ENCODE measurements at places on chromosomes 6 and 20.
A peak's percentile ranks its signal among the peaks of the same experiment; 100 is the strongest.

- DNase-seq, result no peak
- no peak overlapping the region for H3K4me3 ChIP-seq
- peaks cover 13% of the 10 kb centered on the region for H3K27me3 ChIP-seq
- no peak overlapping the region for H3K27ac ChIP-seq
Measured at GRCh38 chr6:47152666-47153403, 110.7 kb upstream of the ADGRF1 start.

DNA sequence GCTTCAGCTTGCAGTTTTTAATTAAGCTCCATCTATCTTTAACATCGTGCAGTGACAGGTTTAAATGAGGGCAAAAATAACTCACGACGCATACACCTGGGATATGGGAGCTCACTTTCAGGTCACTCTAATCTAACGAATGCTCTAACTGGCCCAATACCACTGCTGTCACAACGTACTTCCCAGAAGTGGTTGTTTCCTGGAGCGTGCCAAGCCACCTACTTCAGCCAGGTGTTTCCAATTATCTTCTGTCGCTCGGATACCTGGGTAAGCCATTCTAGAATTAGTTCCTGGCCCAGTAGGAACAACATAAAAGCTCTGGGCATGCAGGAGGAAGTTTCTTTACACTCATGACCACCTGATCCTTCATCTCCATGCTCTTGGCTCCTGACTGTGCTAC is 147.4 kb downstream of the FOXC1 start:
- no peaks in the 10 kb centered on the region for H3K4me1 ChIP-seq
- H3K36me3 ChIP-seq, result no peaks in the 10 kb centered on the region
- no peaks in the 10 kb centered on the region for H3K27me3 ChIP-seq
- no peak overlapping the region for H3K27ac ChIP-seq

DNA sequence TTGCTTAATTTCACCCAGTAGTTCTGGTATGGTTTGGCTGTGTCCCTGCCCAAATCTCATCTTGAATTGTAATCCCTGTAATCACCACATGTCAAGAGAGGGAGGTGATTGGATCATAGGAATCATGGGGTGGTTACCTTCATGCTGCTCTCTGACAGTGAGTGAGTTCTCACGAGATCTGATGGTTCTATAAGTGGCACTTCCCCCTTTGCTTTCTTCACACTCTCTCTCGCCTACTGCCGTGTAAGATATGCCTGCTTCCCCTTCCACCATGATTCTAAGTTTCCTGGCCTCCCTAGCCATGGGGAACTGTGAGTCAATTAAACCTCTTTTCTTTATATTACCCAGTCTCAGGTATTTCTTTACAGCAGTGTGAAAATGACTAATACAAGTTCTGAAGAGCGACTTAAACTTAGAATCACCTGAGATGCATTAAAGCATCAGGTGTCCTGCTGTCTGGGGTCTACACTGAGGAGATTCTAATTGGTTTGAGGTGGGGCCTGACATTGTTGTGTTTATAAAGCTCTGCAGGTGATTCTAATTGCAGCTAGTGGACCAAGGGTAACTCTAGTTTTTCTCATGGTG is 82.1 kb upstream of the DTNBP1 start:
- H3K4me3 ChIP-seq, result no peak overlapping the region
- no peaks in the 10 kb centered on the region for H3K27me3 ChIP-seq
- DNase-seq, result no peak
- H3K27ac ChIP-seq, result no peak overlapping the region
- no peaks in the 10 kb centered on the region for H3K4me1 ChIP-seq
- no peaks in the 10 kb centered on the region for H3K36me3 ChIP-seq

GRCh38 chr6:16216501-16217155 is 21.8 kb upstream of the GMPR start:
- no peak for DNase-seq
- H3K27me3 ChIP-seq, result peaks cover 50% of the 10 kb centered on the region
- peak overlapping the region; percentile 68 for H3K27ac ChIP-seq
- no peak overlapping the region for H3K4me3 ChIP-seq

DNA sequence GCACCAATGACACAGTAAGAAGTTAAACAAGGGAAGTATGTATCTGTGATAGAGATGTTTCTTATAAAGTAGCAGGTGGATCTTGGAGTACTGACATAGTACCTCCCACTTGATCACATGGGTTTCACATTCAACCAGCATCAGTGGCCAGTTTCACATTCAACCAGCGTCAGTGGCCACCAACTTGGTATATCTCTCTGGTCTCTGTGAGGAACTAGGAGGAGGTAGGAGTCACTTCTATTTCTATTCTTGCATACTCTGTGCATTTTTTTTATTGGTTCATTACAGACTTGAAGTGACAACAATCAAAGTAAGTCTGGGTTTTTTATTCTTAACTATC is 200.3 kb upstream of the SIM1 start:
- H3K27me3 ChIP-seq, result no peaks in the 10 kb centered on the region
- H3K4me1 ChIP-seq, result peaks cover 4% of the 10 kb centered on the region
- H3K36me3 ChIP-seq, result peaks cover 3% of the 10 kb centered on the region
- no peak for DNase-seq
- no peak overlapping the region for H3K4me3 ChIP-seq

- no peaks in the 10 kb centered on the region for H3K4me1 ChIP-seq
- no peak overlapping the region for H3K27ac ChIP-seq
- H3K36me3 ChIP-seq, result peaks cover 7% of the 10 kb centered on the region
- no peak overlapping the region for H3K4me3 ChIP-seq
- no peaks in the 10 kb centered on the region for H3K27me3 ChIP-seq
Measured at GRCh38 chr6:35078896-35079295, 62.2 kb downstream of the TCP11 start.

GRCh38 chr6:79862126-79862525 is 85.2 kb downstream of the ELOVL4 start:
- H3K36me3 ChIP-seq, result no peaks in the 10 kb centered on the region
- no peaks in the 10 kb centered on the region for H3K4me1 ChIP-seq
- no peaks in the 10 kb centered on the region for H3K27me3 ChIP-seq
- no peak overlapping the region for H3K4me3 ChIP-seq
- DNase-seq, result no peak

DNA sequence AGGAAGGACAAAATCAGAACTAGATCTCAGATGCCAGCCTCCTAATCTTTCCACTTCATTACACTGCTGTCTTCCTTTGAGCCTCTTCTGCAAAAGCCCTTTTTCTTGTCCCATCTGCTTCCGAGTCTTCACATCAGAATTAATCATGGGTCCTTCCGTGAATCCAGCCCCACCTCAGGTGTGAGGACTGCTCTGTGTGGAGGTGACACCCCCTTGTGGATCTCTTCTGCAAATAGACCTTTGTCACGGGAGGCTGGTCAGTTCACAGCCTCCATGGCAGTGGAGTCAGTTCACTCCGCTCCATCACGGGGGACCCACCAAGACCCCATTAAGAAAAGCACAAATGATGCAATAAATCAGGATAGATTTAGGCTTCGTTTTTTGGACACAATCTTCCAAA is 171.1 kb downstream of the ADAT2 start:
- H3K27ac ChIP-seq, result no peak overlapping the region
- H3K4me3 ChIP-seq, result no peak overlapping the region
- no peaks in the 10 kb centered on the region for H3K27me3 ChIP-seq
- DNase-seq, result no peak
- no peaks in the 10 kb centered on the region for H3K4me1 ChIP-seq

DNA sequence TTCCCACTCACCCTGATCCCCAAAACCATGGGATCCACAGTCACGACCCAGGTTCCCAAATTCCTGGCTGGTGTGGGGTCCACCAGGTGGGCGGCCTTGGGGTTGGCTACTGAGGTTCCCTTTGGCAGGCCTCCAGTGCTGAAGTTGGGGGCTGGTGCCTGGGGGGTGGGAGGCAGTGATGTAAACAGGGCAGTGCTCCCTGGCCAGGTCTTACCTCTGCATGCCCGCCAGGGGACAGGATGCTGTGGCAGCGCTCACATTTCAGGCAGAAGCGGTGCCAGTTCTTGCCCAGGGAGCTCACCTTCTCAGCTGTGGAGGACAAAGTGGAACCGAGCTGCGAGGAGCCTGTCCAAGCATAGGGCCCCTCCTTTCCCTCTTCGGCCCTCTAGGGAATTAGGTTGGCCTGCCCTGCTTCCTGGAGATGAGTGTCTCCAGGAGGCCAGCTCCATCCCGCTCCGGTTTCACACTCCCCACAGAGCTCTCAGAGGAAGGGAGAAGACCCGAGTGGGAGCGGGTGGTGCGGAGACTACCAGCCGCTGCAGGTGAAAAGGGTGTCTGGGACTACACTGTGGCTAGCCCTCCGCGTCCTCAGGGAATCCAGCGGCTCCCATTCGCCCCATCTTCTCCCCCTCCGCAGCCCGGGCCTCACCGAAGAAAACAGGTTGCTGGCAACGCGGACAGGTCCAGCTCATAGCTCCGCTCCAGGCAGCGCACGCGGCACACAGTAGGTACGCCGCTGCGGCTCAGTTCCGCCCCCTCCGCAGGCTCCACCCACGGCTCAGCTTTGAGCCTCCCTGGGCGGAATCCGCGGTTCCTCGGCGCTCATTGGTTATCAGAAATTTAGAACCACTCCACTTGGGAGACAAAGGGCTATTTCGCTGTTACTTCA is at the start of gene CRIP3:
Gene CRIP3, minus strand, starts transcription at position 726 of the 889 bp plus-strand sequence. Its CDS starts 34 bp downstream, at position 692.
- H3K4me3 ChIP-seq, result peak within 1 kb of the TSS; percentile 74
- H3K36me3 ChIP-seq, result no peaks in the 10 kb centered on the region
- H3K27me3 ChIP-seq, result peaks cover 17% of the 10 kb centered on the region

- peak overlapping the region; percentile 56 for H3K27ac ChIP-seq
- H3K27me3 ChIP-seq, result no peaks in the 10 kb centered on the region
- no peak overlapping the region for H3K4me3 ChIP-seq
- DNase-seq, result no peak
- H3K4me1 ChIP-seq, result peaks cover 22% of the 10 kb centered on the region
Measured at GRCh38 chr20:53635221-53635620, 41.6 kb upstream of the ZNF217 start.

- H3K4me3 ChIP-seq, result no peak overlapping the region
- H3K36me3 ChIP-seq, result peaks cover 4% of the 10 kb centered on the region
- H3K27me3 ChIP-seq, result peaks cover 10% of the 10 kb centered on the region
- no peak for DNase-seq
- H3K4me1 ChIP-seq, result no peaks in the 10 kb centered on the region
Measured at GRCh38 chr6:135268740-135269139, 87.6 kb downstream of the MYB start.

DNA sequence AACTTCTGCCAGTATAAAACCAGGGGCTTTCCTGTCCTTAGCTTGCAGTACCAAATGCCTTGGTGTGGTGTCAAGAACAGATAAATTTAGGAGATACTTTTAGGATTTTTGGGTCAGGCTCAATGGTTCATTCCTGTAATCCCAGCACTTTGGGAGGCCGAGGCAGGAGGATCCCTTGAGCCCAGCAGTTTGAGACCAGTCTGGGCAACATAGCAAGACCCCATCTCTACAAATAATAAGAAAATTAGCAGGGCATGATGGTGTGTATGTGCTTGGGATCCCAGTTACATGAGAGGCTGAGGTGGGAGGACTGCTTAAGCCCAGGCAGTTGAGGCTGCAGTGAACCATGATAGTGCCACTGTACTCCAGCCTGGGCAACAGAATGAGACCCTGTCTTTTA is 3.2 kb upstream of the ZBTB12 start:
- no peak overlapping the region for H3K4me3 ChIP-seq
- peaks cover 16% of the 10 kb centered on the region for H3K36me3 ChIP-seq
- DNase-seq, result no peak
- peaks cover 19% of the 10 kb centered on the region for H3K27me3 ChIP-seq
- H3K4me1 ChIP-seq, result peaks cover 9% of the 10 kb centered on the region

GRCh38 chr6:54730767-54731630 is 115.6 kb upstream of the FAM83B start:
- no peaks in the 10 kb centered on the region for H3K27me3 ChIP-seq
- no peak overlapping the region for H3K4me3 ChIP-seq
- DNase-seq, result no peak
- peaks cover 5% of the 10 kb centered on the region for H3K36me3 ChIP-seq

GRCh38 chr20:1669304-1669703 is 11.7 kb upstream of the SIRPG start:
- H3K27me3 ChIP-seq, result no peaks in the 10 kb centered on the region
- H3K36me3 ChIP-seq, result no peaks in the 10 kb centered on the region
- no peak for DNase-seq
- H3K27ac ChIP-seq, result no peak overlapping the region
- no peak overlapping the region for H3K4me3 ChIP-seq

DNA sequence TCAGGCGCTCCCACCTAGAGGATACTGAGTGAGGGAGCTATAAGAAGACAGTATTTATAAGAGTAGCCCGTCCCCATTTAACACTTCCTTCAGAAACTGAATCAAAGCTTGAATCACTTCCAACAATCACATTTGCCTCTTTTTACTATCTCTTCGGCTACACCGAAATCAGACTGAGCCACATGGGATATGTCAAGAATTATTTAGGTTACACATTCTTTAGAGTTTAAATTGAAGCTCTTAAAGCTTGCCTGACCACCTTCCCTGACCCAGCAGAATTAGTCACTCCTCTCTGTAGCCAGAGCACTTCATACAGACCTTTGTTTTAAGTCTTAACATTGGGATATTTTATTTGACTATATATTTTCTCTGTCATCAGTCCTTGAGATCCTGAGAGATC is 163.7 kb downstream of the MAFB start:
- H3K36me3 ChIP-seq, result no peaks in the 10 kb centered on the region
- no peaks in the 10 kb centered on the region for H3K4me1 ChIP-seq
- H3K27me3 ChIP-seq, result peaks cover 13% of the 10 kb centered on the region
- H3K4me3 ChIP-seq, result no peak overlapping the region
- no peak overlapping the region for H3K27ac ChIP-seq

GRCh38 chr6:157223511-157223910 is 99.8 kb downstream of the TMEM242 start:
- H3K27me3 ChIP-seq, result no peaks in the 10 kb centered on the region
- H3K27ac ChIP-seq, result peak overlapping the region; percentile 62
- peaks cover 19% of the 10 kb centered on the region for H3K4me1 ChIP-seq
- DNase-seq, result no peak
- peaks cover 15% of the 10 kb centered on the region for H3K36me3 ChIP-seq

- DNase-seq, result no peak
- no peak overlapping the region for H3K27ac ChIP-seq
- H3K27me3 ChIP-seq, result peaks cover 25% of the 10 kb centered on the region
- H3K4me3 ChIP-seq, result no peak overlapping the region
Measured at GRCh38 chr20:52945862-52946522, 26.2 kb upstream of the TSHZ2 start.

- H3K36me3 ChIP-seq, result no peaks in the 10 kb centered on the region
- no peak for DNase-seq
- H3K4me1 ChIP-seq, result no peaks in the 10 kb centered on the region
- H3K4me3 ChIP-seq, result no peak overlapping the region
Measured at GRCh38 chr6:136137008-136137692, 113.0 kb downstream of the MTFR2 start.

GRCh38 chr6:36759148-36759759 is 61.6 kb downstream of the RAB44 start:
- H3K36me3 ChIP-seq, result peaks cover 10% of the 10 kb centered on the region
- H3K27me3 ChIP-seq, result no peaks in the 10 kb centered on the region
- no peak overlapping the region for H3K4me3 ChIP-seq
- peaks cover 46% of the 10 kb centered on the region for H3K4me1 ChIP-seq
- H3K27ac ChIP-seq, result no peak overlapping the region

Measured in effector memory CD8-positive, alpha-beta T cell (primary cell).